Activated CD8-positive, alpha-beta memory T cell treated with anti-CD3 and anti-CD28 coated beads for 24 hours (primary cell): ENCODE measurements at places on chromosomes 1 and 21.

- DNase-seq, result no peak
These were observed 1037.2 kb downstream of the ADGRL2 start for GRCh38 chr1:82837766-82838465.

GRCh38 chr1:8815582-8816151, 1.8 kb downstream of the RERE start:
- peak; percentile 42 for DNase-seq

DNA sequence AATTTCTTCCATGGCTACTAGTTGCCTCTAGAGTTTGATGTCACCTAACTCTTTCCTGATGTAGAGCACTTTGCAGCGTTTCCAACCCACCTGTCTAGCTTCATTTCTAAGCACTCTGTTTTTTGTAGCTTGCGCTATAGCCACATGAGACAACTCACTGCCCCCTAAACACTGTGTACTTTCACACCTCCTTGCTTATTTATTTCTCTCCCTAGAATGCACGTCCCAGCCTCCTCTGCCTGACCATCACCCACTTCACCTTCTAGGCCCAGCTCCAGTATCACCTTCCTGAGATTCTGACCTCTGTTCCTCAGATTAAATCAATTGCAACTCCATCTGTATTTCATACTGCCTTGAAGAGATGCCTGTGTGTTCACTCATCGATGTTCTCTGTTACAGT, 32.5 kb downstream of the MACF1 start:
- no peak for DNase-seq

GRCh38 chr1:169784102-169784501, 10.6 kb downstream of the METTL18 start:
- no peak for DNase-seq

DNA sequence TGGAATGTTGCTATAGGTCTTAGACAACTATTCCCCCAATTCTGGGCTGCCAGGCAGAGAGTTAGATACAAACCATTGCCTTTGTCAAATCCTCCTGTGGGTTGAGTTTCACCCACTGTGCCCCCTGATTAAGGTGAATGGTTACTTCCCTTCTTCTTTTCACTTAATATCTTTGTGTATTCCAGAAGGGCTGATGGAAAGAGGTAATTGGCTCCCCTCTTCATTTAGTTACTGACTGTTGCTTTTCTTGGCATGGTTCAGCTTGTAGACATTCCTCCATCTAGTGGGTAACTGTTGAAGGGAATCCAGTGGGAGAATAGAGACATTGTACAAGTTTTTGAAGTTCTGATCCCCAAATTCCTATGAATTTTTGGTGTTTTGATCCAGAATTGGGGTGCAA, 43.8 kb upstream of the MACF1 start:
- DNase-seq, result no peak

DNA sequence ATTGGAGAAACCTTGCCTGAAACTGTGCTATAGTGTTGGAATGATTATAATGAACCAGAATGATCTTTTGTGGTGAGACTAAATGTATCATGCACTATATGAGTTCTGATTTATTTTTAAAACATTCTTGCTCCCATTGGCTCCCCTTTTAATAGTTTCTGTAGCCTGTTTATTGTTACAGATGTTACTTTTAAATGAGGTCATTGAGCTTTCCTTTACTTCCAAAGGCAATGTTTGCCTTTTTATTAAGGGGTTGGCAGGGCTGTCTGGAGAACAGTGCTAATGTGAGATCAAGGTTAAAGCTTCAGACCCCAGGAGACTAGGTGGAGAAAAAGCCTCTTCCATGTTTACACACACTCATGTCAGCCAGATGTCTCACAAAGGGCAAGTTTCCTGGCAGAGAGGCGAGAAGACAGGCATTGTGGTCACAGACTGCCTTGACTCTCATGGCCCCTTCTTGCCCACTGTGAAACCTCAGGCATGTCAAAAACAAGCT, 120.6 kb upstream of the RAVER2 start:
- DNase-seq, result no peak

GRCh38 chr1:66468722-66469121, 65.2 kb upstream of the SGIP1 start:
- DNase-seq, result no peak

DNA sequence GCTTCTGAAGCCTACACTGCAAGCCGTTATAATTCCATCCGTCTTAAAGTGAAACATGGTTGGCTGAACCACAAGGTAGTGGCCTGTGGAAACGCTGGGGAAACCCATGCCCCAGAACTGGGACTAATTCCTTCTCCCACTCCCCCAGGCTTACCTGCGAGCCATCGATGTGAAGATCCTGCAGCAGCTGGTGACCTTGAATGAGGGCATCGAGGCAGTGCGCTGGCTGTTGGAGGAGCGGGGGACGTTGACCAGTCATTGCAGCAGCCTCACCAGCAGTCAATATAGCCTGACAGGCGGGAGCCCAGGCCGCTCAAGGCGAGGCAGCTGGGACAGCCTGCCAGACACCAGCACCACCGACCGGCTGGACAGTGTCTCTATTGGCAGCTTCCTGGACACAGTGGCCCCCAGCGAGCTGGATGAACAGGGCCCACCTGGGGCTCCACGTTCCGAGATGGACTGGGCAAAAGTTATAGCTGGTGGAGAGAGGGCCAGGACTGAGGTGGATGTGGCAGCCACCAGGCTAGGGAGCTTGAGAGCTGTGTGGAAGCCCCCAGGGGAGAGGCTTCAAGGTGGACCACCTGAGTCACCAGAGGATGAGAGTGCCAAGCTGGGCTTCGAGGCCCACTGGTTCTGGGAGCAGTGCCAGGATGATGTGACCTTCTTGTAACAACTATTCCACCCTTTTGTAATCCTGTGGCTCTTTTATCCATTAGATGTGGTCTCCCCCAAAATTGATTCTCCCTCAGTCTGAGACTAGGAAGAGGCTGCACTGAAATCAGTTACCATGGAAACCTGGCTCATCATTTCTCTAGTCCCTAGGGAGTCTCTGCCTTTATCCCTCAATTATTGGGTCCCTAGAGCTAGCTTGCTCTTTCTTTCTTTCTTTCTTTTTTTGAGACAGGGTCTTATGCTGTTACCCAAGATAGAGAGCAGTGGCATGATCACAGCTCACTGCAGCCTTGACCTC, 16.7 kb downstream of the LURAP1 start:
- no peak for DNase-seq

DNA sequence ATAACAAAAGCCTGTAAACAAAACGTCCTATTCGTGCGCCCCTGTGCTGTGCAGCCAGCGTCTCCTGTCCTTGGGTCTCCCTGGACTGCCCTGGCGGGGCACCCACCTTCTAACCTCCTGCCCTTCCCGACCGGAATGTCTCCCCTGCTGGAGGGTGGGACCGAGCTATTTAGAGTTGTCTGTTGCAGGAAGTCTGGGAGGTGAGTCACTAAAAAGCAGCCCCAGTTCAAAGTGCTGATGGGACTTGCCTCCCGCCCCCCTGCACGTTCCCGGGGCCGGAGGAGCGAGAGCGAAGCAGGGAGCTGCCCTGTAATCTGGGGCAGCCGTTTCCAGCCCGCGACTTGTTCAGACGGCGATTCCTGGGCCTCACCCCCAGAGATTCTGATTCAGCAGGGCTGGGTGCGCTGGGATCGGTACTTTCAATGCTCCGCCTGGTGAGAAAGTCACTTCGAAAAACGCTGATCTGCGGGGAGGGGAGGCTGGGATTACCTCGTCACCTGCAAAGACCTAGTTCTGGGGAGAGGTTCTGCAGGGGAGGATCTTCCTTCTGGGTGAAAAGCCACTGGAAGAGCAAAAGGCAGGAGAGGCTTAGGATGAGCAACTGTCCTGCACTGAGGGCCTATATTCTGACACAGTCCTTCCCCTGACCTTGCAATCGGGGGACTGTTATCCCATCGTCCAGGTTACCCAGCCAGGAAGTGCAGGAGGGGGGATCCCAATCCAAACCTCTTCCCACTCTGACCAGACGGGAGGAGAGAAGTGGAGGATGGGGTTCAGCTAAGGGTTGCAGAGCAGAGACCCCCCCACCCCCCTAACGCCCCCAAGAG, 1.2 kb upstream of the DHRS3 start:
- DNase-seq, result peak; percentile 87

DNA sequence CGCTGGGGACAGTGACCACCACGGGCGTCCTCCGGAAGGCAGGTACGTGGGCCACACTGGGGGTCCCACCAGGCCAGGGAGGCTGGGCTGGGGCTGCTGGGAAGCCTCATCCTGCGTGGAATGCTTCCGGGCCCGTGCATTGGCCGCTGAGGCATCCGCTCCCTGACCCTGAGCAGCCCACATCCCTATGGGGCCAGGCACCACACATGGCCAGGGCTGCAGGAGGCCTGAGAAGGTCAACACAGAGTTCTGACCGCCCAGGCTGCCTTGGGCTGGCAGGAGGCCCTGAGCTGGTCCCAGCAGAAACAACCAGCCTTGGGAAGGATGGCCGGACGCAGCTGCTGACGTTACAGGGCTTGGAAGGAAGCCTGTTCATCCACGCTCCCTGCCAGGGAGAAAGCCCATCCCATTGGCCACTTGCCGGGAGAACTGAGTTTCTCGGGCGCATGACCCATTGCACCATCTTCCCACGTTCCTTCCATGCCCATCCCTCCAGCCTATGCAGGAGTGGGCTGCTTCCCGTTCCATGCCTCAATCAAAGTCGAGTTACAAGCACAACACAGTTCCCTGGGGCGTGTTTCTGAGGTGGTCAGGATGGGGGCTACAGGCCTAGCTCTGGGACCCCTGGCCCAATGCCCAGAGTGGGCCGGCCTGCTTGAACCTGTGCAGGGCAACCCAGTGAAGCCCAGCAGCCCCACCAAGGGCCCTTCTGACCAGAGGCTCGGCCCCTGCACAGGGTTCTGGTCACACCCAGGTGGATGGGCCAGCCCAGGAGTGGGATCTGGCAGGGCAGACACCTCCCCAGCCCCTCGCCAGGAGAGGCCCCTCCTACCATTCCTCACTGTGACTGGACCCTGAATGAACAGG, 31.7 kb downstream of the TRIM11 start:
- DNase-seq, result no peak

GRCh38 chr1:180154003-180154324, 705 bp upstream of the QSOX1 start:
- DNase-seq, result no peak

GRCh38 chr1:30916296-30916695, 7.7 kb upstream of the SDC3 start:
- DNase-seq, result no peak

- DNase-seq, result no peak
These were observed 38.8 kb upstream of the PGD start for GRCh38 chr1:10360045-10360444.

GRCh38 chr21:16070207-16070651, 340.4 kb downstream of the USP25 start:
- DNase-seq, result no peak

DNA sequence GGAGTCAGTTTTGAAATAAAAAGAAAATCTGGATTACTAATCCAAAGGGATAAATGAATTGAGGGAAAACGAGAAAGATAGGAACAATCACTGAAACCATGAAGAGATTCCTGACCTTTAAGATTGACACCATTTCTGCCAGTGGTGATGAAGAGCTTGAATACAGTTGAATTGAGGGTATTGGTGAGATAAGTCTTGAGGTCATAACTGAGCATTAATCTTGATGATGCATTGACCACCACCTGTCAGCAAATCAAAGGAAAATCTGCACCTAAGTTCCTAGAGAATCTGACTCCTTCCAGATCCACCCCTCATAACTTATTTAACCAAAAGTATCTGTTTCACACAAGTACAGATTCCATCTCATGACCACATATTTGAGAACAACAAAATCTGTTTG, 21.6 kb downstream of the RPS27 start:
- no peak for DNase-seq

DNA sequence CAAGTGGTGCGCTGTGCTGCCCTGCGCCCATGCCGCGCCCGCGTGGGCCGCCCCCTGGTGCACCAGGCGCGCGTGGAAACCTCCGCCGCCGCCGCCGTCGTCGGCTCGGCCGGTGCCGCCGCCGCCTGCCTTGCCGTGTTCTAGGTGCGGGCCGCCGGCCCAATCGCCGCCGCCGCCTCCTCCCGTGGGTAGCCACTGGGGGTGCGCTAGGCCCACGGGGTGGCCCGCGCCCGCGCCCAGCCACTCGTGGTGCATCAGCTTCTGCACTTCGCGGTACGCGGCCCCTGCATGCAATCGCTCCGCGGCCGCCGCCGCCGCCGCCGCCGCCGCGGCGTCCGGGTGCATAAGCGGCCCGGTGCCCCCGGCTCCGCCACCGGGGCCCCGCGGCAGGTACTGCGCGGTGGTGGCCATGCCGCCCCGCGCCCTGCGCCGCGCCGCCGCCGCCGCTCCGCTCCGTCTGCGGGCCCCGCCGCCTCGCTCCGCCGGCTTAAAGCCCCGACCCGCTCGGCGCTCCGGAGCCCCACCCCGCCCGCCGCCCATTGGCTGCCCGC, at the start of gene POU3F1:
POU3F1 (minus strand) TSS at position 461 of the 551 bp plus-strand sequence; CDS start at position 411, 50 bp downstream.
- peak; percentile 71 for DNase-seq

DNA sequence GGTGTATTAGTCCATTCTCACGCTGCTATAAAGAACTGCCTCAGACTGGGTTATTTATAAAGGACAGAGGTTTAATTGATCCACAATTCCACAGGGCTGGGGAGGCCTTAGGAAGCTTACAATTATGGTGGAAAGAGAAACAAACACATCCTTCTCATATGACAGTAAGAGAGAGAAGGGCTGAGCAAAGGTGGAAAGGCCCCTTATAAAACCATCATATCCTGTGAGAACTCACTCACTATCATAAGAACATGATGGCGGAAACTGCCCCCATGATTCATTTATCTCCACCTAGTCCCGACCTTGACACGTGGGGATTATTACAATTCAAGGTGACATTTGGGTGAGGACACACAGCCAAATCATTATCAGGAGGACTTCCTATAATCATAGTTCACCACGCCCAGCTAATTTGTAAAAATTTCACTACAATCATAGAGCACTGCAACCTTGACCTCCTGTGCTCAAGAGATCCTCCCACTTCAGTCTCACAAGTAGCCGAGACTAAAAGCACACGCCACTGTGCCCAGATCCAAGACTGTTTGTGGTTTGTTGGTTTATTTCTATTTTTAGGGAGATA, 164.9 kb downstream of the RERE start:
- no peak for DNase-seq

DNA sequence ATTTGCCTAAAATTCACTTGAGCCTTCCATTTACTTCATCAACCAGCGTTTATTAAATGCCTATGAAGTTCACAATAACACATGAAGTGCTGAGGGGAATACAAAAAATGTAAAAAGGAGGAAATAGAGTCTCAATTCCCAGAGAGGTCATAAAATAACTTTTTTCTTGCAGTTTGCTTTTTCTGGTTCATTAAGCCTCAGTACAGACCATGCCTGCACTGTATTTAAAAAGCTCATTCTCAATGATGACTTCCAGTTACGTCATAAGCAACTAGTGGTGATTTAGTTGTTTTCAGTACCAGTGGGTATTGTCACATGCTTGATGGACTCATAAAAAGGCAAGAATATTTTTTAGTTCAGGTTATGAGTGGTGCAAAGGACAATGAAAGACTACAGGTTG, 160.1 kb upstream of the UBE2U start:
- DNase-seq, result no peak

GRCh38 chr1:187763465-187763864, 934.7 kb downstream of the PLA2G4A start:
- DNase-seq, result no peak

- DNase-seq, result no peak
These were observed 4.4 kb upstream of the UTP25 start for GRCh38 chr1:209823143-209824041.

- DNase-seq, result no peak
These were observed 31.0 kb downstream of the ANGEL2 start for GRCh38 chr1:212984522-212985291.

GRCh38 chr1:40750451-40750908, 33.1 kb upstream of the KCNQ4 start:
- DNase-seq, result no peak
